ENCODE measurements at places on chromosomes 6 and 20. TPM values are rescaled to one million over a fixed set of nuclear protein-coding genes. Genes with fewer than 3 reads are reported as not detected.
A peak's percentile ranks its signal among the peaks of the same experiment; 100 is the strongest.

DNA sequence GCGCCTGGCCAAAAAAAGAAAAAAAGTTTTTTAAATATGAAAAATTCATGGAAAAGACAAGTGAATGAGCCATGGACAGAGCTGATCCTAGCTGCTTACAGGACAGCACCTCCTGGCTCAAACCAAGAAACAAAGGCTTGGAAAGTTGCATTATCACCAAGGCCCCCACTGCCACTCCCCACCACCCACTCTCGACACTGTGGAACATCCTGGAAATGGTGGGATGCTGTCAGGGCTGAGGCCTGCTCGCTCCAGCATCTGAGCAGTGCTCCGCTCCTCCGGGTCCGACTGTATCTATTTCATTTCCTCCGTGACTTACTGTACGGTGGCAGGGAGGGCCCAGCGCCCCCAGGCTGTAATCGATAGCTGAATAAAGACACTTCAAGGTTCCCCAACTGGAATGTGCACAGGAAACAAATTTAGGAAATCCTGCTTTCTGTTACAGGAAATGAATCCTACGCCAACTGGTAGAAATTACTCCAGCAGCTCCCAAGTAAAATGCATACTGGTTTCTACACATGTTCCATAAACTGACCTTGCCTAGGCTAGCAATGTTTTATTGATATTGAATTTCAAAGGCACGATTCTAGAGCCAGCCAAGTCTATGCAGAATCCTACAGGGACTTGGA is 109.5 kb upstream of the NFATC2 start:
- H3K4me1 ChIP-seq: peaks cover 3% of the 10 kb centered on the region
- H3K4me3 ChIP-seq: no peak overlapping the region
- H3K27ac ChIP-seq: no peak overlapping the region
- H3K27me3 ChIP-seq: no peaks in the 10 kb centered on the region

GRCh38 chr6:121504227-121504626 is 68.8 kb downstream of the GJA1 start:
- H3K27ac ChIP-seq: peak overlapping the region; percentile 97
- peak; percentile 52 for DNase-seq
- no peak overlapping the region for H3K4me3 ChIP-seq
- H3K4me1 ChIP-seq: peaks cover 35% of the 10 kb centered on the region
- no peaks in the 10 kb centered on the region for H3K27me3 ChIP-seq

GRCh38 chr6:42693725-42694323 is 28.6 kb downstream of the PRPH2 start:
- H3K36me3 ChIP-seq: peaks cover 31% of the 10 kb centered on the region
- peaks cover 74% of the 10 kb centered on the region for H3K4me1 ChIP-seq
- no peaks in the 10 kb centered on the region for H3K27me3 ChIP-seq
- peak; percentile 38 for DNase-seq
- H3K27ac ChIP-seq: peak overlapping the region; percentile 66

DNA sequence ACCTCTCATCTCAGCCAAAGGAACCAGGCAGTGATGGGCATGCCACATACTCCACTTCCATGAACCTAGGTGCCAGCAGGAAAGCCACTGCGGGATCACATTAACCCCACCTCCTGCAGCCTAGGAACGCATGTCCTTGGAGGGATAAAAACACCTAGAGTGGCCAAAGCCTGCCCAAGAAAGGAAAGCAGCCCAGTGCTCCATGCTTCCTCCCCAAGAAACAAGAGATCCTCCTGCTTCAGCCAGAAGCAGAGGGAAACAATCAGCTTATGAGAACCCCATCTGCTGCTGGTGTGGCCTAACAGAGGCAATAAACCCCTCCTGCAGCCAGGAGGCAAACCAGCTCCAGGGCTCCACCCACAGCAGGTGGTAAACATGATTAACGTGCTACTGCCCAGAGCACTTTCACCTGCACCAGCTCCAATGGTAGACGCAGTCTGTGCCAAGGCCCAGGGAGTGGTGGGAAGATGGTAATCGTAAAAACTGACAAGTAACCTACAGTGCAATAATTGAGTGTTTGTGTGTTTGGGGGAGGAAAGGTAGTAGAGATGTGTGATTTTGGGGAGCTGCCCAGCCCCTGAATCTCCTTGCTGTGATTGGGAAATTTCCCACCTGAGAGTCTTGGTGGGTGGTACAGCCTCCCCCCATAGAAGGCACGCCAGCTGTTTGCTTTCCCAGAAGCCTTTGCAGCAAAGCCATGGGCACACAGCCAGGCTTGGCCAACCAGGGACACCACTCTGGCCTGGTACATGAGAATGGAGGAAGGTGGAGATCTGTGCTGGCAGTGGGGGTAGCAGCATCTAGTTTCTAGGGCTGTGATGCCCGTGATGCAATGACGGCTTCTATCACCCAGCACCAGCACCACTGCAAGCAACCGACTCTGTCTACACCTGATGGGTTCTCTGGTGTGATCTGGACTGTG is 50.6 kb upstream of the TBC1D7 start:
- H3K27ac ChIP-seq: no peak overlapping the region
- H3K36me3 ChIP-seq: no peaks in the 10 kb centered on the region
- no peak for DNase-seq
- H3K4me1 ChIP-seq: no peaks in the 10 kb centered on the region

DNA sequence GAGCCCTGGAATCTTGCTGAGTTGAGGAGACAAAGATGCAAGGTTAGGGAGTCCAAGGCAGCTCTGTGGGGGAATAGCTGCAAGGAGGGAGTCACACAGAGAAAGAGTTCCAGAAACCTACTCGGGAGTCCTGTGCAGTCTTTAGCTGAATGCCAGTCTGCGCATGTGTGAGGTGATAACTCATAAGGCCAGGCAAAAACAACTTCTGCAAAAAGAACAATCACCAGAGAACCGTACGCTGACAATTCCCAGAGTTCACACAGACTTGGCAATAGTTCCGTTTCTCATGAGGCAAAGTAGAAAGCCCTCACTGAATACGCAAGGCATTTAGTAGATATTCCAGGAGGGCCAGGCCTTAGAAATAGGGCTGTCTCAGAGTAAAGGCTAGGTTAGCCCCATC is 135.2 kb upstream of the TAB2 start:
- H3K27me3 ChIP-seq: peaks cover 3% of the 10 kb centered on the region
- H3K4me1 ChIP-seq: no peaks in the 10 kb centered on the region
- H3K27ac ChIP-seq: no peak overlapping the region
- H3K36me3 ChIP-seq: no peaks in the 10 kb centered on the region
- no peak for DNase-seq

- H3K36me3 ChIP-seq: no peaks in the 10 kb centered on the region
- no peaks in the 10 kb centered on the region for H3K4me1 ChIP-seq
- no peak overlapping the region for H3K4me3 ChIP-seq
These were observed 5.0 kb upstream of the MYT1 start for GRCh38 chr20:64159286-64159680.

Gene CD109
- 93.4 TPM for total RNA-seq

Gene CASS4
- total RNA-seq: under 0.01 TPM

Gene CRIP3
- 0.59 TPM for total RNA-seq

Gene CRISP3
- total RNA-seq: not detected

Gene ZNF311
- total RNA-seq: 0.88 TPM

Gene MAFB
- 12.7 TPM for total RNA-seq
